ENCODE measurements at places on chromosomes 11 and 22.
A peak's percentile ranks its signal among the peaks of the same experiment; 100 is the strongest.

- no peak for DNase-seq
Observed at GRCh38 chr11:77374108-77374507, 72.6 kb upstream of the GDPD4 start.

DNA sequence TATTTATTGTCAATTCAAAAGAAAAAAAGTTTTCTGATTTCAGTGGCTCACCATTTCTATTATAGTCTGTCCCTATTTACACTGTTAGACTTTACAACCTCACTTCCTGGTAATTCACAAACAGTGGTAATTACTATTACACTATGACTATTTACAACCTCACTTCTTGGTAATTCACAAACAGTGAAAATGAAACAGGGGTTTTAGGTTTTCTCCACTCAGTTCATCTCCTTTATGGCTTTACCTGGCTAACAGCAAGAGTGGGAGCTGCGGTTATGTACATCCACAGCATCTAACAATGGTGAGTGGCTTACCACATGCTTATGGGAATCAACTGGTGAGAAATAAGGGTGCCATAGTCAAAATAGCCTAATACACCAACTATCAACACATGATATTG, 166.4 kb downstream of the CASP12 start:
- DNase-seq = no peak

DNA sequence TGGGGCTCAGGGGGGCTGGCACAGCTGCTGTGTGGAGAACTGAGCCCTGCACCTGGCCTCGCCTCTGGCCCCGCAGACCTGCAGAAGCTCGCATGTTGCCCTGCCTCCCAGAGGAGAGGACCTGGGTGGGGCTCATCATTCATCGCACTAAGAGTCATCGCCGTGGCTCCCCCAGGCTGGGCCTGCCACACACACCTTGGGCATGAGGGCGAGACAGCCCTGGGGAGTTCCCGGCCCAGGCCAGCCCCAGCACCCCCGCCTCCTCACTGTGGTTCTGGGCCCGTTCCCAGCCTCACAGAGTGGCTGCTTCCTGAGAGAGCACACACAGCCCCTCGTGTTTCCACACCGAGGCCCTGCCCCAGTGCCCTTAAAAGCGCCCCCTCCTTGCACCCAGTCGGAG, 694.6 kb downstream of the TBC1D22A start:
- DNase-seq = peak; percentile 9

DNA sequence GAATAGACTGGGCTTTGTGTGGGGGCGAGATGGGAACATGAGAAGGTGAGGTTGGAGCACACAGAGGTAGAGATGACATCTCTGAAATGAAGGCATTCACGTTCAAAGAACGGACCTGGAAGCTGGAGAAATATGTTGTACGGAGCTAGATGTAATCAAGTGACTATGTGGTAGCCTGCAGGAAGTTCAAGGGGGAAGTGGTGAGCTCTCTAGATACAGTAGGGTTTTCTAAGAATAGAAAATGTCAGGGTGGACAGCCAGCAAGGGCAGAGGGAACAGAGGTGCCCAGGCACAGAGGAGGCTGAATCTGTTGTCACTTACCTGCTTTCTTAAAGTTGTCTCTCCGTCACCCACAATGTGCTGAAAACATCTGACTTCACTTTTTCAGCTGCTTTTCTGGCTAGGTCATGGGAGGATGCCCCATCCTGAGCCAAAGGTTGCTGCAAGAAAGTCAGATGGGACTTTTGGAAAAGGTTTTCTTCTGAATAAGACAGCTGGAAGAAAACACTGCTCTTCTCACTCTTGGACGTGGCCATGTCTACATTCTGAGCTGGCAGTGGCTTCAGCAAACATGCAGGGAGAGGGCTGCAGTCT, 171.5 kb upstream of the B3GAT1 start:
- no peak for DNase-seq

DNA sequence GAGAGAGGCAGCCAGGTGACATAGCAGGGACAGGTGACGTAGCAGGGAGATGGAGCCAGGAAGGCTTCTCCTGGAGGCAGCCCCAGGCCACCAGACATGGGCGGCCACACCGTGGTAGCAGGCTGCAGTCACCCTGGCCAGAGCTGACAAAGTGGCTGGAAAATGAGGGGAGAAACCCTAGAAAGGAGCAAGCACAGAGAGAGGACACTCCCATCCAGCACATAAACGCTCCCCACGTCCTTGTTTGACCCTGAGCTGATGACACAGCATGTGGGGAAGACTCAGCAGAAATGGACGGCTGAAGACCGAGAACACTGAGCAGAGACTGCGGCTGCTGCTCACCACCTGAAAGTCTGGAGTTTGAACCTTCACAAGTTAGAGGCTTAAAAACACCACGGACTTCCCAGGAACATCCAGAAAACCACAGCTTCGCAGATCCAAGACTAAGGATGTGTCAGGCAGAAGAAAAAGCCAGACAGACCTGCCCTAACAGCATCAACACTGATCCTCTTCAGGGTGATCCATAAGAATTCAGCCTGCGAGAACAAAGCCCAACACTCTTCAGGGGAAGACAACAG, 28.7 kb downstream of the DRD4 start:
- DNase-seq = no peak

- peak; percentile 77 for DNase-seq
Observed at GRCh38 chr22:40176921-40177737, 596 bp upstream of the TNRC6B start.

DNA sequence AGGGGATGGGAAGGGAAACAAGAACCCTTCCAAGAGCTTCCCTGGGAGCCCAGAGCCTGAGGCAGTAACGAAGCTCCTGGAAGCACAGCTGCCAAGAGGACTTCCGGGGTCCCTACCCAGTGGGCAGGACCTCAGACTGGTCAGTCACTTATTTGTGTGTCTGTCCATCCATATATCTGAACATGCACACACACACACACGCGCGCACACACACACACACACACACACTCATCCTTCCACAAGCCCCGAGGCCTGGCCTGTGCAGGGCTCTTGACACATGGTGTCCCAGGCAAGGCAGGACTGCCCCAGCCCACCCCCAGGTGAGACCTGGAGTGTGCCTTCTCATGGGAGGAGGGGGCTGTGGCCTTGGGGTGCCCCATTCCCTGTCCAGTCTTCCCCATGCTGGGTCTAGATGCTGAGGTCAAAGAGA, 44.9 kb downstream of the IGLL5 start:
- DNase-seq = no peak

Data from colonic mucosa (tissue), 4 donors.